ENCODE measurements at places on chromosomes 5 and 9.
A peak's percentile ranks its signal among the peaks of the same experiment; 100 is the strongest.

GRCh38 chr5:143737062-143737461 lies 74.9 kb upstream of the HMHB1 start:
- DNase-seq, result no peak

GRCh38 chr5:161863811-161864210 lies 15.9 kb downstream of the GABRA1 start:
- DNase-seq, result no peak

DNA sequence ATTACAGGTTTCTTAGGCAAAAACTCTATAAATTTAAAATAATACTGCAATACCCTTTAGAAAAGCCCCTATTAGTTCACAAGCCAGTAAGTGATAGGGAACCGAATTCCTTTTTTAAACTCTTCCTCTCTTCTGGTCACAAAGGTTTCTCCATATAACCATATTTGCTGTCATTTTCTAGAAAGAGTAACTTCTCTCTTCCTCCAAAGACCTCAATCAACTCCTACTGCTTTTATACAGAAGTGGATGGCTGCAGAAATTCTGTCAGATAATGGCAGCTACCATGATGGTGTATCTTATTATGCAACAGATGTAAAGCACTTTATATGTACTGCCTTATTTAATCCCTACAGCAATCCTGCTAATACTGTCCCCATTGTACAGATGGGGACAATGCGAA lies 6.2 kb downstream of the TUT7 start:
- no peak for DNase-seq

GRCh38 chr9:93675336-93676150 lies 99.2 kb downstream of the PHF2 start:
- DNase-seq, result no peak

DNA sequence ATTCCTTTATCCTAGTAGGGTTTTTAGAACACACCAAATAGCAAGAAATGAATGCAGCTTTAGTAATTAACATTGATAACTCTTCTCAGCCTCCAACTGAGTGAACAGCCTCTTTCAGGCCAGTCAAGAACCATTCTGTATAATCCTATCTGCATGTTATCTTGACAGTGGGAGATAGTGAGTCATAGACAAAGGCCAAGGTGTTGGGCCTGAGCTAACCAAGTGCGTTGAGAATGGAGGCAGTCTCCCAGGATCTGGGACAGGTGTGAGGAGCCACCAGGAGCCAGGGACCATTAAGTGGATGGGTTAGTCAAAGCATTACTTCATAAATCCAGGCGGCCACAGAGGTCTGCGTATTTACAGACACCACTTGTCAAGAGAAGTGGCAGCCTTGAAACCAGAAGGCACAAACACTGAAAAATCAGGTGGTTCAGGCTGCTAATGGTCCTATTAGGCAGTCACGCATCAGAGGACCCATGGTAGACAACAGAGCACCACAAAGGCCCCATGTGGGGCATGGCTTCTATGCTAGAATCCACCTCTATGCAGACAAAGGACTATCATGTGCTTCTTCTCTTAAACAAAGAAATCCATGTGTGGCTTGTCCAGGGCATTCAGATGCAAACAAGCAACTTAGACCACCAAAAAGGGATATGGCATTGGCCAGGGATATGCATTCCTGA lies 409.7 kb upstream of the PIK3R1 start:
- DNase-seq, result no peak

DNA sequence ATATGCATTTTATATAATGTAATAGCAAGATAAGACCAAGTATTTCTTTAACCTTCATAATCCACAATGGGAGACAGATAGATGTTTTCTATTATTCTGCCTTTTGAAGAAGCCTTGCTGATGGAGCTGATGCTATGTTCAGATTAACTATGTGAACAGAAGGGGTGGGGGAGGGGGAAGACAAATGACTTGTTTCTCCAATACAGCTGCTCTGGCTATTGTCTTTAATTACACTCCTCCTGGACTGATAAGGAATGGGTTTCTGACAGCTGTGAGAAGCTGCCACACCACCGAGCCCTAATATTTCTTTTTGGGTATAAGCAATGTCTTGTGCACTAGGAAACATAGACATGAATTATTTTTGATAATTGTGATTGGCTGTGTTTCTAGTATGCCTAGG lies 62.0 kb downstream of the CAVIN4 start:
- no peak for DNase-seq

DNA sequence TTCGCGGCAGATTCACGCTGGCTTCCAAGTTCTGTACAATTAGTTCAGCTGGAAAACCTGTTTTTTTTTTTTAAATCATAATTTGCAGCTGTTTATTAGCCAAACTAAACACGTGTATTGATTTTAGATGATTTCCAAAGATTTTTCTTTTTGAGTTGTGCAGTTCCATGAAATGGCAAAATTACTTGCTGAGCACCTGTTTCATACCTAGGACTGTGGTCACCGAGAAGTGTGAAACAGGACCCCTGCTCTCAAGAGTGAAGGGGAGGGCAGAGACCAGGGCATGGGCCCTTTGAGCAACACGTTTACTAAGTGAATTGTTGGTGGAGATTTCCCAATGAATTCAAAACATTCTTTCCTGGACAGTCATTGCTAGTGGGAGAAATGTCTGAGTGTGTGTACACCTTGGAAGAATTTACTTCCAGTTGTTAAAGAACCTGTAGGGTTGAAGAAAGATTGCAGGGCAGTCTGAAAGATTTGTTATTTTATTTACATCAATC lies 688 bp downstream of the SNX24 start:
- DNase-seq, result no peak

DNA sequence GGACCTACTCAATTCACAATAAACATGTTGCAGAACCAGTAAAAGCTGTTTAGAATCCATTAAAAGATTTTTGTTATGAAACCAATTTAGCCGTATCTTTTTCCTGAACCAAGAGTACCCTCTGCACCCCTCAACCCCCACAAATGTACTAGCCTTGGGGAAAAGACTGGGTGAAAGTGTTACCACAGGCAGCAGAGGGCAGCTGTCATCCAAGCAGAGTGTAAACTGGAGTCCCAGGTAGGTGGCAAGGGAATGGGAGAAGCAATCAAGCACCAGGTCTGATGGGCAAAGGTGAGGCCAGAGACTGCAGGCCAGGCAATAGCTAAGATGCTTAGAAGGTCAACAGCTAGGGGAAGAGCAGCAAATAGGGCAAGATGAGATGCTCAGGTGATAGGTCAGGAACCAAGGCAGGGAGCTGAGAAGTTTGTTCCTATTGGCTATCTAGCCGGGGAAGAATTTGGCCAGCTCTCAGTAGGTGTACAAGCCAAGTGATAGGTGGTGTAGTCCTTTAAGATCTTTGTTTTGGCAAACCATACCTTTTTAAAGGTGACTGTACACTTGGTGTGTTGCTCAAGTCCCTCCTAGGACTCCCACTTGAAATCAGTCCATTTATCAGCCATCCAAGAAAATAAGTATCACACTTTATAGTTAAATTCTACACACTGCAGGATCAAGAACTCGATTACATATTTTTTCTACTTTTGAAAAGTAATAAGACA lies 77.8 kb upstream of the CCDC112 start:
- DNase-seq, result no peak

GRCh38 chr5:160793530-160793899 lies 58.5 kb downstream of the ATP10B start:
- no peak for DNase-seq

GRCh38 chr5:95873351-95873750 lies 50.8 kb upstream of the GLRX start:
- DNase-seq, result no peak

DNA sequence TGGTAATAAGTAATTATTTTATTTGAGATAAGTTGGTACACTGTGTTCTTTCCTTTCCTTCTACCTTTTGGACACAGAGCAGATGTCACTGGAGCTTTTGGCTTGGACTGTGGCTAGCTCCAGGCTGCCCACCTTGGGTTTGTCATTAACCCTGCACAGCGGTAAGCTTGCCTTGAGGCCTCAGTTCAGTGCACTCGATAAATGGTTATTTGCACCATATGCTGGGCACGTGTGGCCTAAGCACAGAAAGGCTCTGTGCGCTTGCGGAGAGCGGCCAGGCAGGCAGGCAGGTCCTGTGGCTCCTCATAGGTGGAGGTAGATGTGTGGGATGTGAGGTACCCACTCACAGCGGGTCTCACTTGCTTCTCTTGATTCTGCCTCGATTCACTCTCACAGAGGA lies 30.0 kb upstream of the TENT4A start:
- no peak for DNase-seq

- no peak for DNase-seq
These were observed 35.4 kb upstream of the IL17B start for GRCh38 chr5:149414405-149415065.

DNA sequence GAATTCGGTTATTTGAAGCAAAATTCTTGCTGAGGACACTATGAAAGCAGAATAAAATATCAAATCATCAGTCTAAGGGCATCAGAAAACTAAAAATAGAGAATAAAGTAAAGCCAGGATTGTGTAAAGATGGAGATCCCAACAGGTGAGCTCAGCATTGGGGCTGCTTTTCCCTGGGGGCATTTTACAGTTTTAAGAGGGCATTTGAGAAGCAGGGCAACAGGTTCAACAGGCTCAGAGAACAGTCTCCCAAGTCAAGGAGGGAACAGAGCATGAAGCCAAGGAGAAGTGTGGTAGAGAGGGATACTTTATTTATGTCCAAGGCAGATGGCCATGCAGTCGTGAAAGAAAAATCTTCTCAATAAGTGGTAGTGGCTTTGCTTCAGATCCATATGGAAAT lies 145.4 kb downstream of the SYK start:
- no peak for DNase-seq

- no peak for DNase-seq
These were observed 52.5 kb downstream of the ZFAND5 start for GRCh38 chr9:72312386-72312987.

- no peak for DNase-seq
These were observed 2.6 kb upstream of the SLC6A3 start for GRCh38 chr5:1447671-1448361.

GRCh38 chr5:83744821-83745220 lies 24.2 kb upstream of the HAPLN1 start:
- DNase-seq, result no peak

DNA sequence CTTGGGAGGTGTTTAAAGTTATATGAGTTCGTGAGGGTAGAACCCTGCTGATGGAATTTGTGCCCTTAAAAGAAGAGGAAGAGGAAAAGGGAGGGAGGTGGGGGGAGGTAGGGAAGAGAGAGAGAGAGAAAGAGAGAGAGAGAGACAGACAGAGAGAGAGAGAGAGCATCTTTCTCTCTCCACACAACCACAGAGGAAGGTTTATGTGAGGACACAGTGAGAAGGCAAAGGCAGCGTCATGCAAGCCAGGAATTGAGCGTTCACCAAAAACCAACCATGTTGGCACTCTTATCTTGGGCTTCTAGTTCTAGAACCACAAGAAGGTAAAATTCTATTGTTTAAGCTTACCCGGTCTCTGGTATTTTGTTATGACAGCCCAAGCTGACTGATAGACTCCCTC lies 152.4 kb downstream of the SH3GL2 start:
- DNase-seq, result no peak

DNA sequence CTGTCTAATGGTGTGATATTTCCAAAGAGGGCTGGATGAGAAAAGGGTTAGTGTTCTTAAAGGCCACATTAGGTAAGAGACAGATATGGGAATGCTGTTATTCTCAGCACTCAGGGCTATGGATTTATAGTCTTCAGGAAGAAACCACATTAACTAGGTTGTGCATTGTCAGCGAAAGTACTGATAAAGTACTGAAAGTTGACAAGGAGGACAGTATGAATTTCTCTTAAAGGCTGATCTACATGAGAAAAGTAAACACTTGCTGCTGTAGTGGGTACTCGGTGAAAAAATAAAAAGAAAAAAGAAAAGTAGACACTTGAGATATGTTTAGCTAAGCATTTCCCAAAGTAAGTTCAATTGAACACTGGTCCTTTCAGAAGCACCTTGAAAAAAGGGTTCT lies 381.0 kb upstream of the RPS23 start:
- no peak for DNase-seq

- DNase-seq, result no peak
These were observed 108.1 kb upstream of the SPRY4 start for GRCh38 chr5:142432961-142433360.

GRCh38 chr5:79074641-79075040 lies 5.1 kb downstream of the BHMT2 start:
- no peak for DNase-seq

- peak; percentile 32 for DNase-seq
These were observed at the start of gene CORO2A for GRCh38 chr9:98192503-98193335. Gene CORO2A, minus strand, starts transcription at chr9:98192637. Its CDS starts 34,977 bp downstream, at chr9:98157660.

DNA sequence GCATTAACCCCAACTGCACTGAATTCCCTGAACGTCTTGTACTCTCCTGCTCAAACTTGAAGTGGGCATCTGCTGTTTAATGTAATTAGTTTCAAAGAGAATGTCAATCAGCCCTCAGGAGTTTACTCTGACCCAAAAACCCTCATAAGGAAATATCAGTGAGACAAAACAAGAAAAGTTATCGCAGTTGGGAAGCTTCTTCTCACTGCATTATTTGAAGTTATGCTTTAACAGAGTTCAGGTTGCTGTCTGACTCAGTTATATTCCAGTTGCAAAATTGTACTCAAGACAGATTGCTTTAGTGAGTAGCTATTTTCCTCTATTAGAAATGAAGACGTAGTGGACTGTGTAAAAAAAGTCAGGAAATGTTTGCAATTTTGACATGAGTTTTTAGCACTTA lies 52.1 kb downstream of the PPIC start:
- no peak for DNase-seq

- no peak for DNase-seq
These were observed 24.8 kb downstream of the ANXA1 start for GRCh38 chr9:73176450-73176875.

DNA sequence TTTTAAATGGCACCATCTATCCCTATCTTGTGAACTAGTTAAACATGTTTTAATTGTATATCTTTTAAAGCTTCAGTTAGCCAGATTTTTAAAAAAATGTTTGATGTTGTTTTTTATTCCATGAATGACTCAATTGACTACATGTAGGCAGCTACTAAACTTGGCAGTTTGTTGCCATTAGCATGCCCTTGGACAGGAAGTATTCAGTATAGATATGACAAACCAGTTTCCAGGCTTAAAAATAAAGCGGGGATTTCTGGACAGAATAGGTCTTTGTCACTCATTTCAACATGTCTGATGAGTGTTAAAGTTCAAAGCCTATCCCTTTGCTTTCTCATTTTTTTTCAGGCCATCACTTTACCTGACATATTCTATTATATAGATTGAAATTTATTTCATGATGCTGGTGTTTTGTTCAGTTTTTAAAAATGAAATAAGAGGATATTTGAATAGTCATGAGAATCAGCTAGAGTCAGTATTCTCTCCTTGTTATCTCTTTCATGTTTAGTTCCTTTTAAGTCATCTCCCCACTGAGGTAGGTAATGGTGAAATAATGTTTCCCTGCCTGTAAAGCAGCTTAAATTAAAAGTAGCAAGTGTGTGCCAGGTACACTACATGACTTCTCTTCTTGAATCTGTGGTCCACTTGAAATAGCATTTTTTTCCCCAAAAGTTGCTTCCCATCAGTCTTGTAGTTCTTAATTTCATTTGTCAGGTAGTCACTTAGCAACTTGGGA lies 11.9 kb downstream of the TNFAIP8 start:
- no peak for DNase-seq

GRCh38 chr9:86829496-86830046 lies 117.7 kb downstream of the GAS1 start:
- DNase-seq, result no peak

GRCh38 chr5:129500101-129500500 lies 40.0 kb downstream of the ADAMTS19 start:
- no peak for DNase-seq

Data from stimulated activated CD4-positive, alpha-beta T cell treated with anti-CD3 and anti-CD28 coated beads, Interleukin-1b, Interleukin-23, amount 100 ng/mL, for 1 hour (primary cell).